ENCODE measurements at places on chromosomes 16 and 17.

DNA sequence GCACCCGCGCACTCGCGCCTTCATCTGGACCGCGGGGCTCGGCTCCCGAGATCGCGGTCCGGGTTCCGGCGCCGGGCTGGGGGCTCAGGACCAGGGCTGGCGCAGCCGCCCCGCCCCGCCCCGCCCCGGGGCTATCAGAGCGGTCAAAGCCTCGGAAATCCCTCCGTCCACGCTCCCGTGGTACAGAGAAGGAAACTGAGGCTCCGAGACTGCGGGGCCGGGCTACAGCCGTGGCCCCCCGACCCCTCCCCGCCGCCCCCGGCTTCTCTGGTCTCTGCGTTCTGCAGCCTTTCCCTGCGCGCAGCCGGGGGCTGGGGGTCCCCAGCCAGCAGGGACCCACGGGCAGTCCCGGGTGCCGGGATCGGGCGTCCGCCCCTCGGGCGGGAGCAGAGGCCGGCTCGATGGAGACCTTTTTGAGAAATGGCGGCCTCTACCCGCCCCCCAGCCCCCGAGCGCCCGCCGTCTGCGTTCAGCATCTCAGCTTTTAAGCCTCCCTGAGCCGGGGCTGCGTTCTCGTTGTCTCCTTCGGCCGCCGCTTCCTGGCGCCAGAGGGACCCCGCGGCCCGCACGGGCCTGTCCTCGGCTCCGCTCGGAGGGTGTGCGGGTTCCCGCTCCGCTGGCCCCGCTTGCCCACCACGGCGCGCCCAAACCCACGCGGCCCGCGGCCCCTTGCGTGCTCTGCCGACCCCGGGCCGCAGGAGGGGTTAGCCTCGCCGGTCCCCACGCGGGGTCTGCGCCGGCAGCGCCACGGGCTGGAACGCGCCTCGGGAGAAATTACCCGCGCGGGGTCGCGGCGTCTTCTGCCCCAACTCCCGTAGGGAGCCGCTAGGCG, 1.5 kb upstream of the NPTX1 start:
- no peak for DNase-seq

DNA sequence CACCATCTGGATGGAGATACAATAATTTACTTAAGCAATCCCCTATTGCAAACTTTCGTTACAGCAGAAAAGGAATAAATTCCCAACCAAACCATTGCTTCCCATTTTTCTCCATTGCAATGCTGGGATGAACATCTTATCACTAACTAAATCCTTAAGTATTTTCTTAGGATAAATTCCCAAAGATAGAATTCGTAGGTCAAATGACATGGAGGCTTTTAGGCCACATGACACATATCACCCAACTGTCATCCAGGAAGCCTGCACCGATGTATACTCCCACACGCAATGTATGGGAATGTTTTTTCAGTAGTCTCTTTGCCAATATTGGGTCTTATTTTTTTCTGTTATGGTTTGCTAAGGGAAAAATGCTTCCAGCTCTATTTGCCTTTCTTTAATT, 1.6 kb upstream of the TLCD2 start:
- DNase-seq: no peak

DNA sequence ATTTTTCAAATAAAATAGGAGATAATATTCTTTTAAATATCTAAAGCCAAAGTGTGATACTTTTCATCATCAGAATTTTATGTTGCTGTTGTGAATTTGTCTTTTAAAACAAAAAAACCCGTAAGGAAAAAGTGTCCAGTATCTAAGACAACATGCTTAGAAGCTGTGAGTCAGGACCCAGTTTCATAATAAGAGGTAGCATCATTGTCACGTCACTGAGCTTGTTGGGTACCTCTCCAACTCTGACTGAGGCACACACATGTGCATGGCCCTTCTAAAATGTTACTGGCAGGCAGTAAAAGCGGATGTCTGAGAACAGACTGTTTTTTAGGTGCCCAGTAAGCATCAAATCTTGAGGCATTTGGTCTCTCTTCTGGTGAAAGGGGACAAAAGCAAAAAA, 2.5 kb downstream of the CIAPIN1 start:
- no peak for DNase-seq

GRCh38 chr16:77785373-77785764, 3.0 kb upstream of the VAT1L start:
- no peak for DNase-seq

- DNase-seq: no peak
Observed at GRCh38 chr16:10097271-10097670, 85.0 kb downstream of the GRIN2A start.

GRCh38 chr17:76757256-76757655, 19.3 kb downstream of the MFSD11 start:
- DNase-seq: no peak

GRCh38 chr17:55448681-55449080, 27.0 kb upstream of the MMD start:
- no peak for DNase-seq

- DNase-seq: no peak
Observed at GRCh38 chr16:50651835-50652438, 29.2 kb downstream of the SNX20 start.

Measured in activated CD4-positive, alpha-beta T cell treated with anti-CD3 and anti-CD28 coated beads for 24 hours (primary cell).